ENCODE measurements at places on chromosomes 4 and X.

GRCh38 chr4:152075253-152075928 lies 314.6 kb upstream of the GATB start:
- no peak for DNase-seq

DNA sequence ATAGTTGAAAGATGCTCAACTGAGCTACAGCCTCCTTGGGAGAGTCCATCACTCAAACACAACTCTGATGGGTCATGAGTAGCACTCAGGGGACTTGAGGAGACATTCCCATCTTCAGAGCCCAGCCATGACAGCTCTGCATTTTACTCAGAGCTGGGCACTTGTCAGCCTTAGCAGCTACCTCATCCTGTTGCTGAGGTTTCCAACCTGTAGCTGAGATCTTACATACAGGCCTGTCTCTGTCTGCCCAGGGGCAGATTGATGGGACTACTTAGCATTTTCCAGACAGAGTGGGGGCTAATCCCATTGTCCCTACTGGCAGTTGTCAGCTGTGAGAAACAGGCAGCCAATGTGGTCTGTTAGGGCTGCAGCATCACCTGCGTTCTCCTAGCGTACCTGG lies 3.5 kb downstream of the FHDC1 start:
- no peak for DNase-seq

GRCh38 chr4:40976343-40976742 lies 226.6 kb downstream of the NSUN7 start:
- DNase-seq, result no peak

DNA sequence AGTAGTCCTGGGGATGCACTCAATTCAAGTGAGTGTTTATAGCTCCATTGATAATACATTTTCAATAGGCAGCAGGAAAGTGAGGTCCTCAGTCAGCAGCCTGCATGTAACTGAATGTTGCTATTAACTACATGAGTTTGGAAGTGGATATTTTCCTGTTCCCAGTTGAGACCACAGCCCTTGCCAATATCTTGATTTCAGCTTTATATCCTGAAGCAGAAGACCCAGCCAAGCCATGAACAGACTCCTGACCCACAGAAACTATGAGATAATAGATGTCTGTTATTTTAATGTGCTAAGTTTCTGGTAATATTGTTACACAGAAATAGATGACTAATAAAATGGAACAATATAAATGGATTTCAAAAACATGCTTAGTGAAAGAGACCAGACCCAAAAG lies 63.7 kb downstream of the VSIG4 start:
- no peak for DNase-seq

GRCh38 chr4:90071289-90072235 lies 55.6 kb upstream of the CCSER1 start:
- no peak for DNase-seq

DNA sequence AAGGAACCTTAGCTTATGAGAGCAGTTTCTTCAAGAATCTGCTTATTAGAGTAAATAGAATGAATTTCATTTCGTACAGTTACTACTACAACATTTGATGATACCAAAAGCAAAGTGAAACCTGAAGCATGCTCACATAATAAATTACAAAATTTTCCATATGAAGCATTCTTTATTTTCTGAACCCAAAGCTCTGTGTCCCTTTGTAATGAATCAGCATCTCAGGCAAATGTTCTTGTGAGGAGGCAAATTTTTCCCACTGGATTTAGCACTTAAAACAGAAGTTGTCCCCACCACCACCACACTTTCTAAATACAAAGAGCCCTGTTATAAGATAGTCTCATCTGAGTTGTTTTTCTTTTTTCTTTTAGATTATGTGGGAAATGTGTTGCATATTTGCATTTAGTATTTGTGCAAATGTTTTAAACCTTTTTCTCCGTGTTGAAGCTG lies 70.7 kb upstream of the NFKB1 start:
- DNase-seq, result no peak

GRCh38 chr4:63085091-63085490 lies 1324.2 kb downstream of the TECRL start:
- DNase-seq, result no peak

DNA sequence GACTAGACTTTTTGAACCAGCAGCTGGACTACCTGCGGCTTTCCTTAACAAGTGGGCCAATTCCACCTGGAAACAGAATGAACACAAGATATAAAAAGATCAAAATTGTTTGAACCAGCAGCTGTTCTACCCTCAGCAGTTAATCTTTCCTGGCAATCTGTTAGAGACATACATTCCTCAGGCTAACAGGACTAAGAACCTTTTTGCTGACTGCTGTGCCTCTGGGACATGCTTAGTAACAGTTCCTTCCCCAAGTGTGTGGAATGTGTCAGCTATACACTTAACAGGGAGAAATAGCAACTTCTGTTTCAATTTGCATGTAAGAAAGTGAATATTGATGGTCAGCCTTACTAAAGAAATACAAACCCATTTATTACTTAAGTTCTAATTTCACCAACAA lies 554.4 kb downstream of the ARAP2 start:
- DNase-seq, result no peak

GRCh38 chrX:70970482-70970995 lies 39.6 kb upstream of the SLC7A3 start:
- DNase-seq, result no peak

- DNase-seq, result no peak
Observed at GRCh38 chr4:101604976-101605375, 185.6 kb upstream of the BANK1 start.

DNA sequence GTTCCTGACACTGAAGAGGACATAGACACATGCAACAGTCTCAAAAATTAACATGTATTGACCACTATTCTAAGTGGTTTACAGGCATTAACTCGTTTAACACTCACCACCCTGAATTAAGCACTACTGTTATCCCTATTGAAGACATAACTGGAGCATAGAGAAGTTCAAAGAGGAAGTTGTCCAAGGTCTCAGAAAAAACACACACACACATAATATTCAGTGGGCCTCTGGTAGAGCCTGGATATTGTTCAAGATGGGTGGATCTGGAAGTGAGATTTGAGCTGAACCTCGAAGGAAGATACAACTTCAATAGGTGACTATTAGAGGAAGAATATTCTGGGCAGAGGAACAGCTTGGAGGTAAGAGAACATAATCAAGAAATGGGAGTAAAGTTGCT lies 334.9 kb downstream of the HNRNPD start:
- no peak for DNase-seq

DNA sequence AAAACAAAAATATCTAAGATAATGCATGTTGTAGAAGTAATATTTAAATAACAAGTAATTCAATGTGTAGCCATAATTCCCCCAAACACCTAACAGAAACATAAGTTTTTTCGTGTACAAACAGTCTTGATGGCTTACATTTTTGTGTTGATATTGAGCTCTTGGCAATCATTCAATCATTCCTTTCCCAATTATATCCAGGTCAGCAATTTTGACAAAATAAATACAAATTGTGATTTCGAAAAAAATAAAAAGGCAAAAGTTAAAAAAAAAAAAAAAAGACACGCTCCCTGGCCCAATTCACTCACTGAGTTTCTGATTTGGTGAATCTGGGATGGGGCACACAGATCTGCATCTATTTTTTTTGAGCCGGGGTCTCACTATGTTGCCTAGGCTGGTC lies 187.6 kb upstream of the GPC4 start:
- no peak for DNase-seq

- DNase-seq, result no peak
Observed at GRCh38 chr4:75126058-75126457, 193.1 kb downstream of the PARM1 start.

DNA sequence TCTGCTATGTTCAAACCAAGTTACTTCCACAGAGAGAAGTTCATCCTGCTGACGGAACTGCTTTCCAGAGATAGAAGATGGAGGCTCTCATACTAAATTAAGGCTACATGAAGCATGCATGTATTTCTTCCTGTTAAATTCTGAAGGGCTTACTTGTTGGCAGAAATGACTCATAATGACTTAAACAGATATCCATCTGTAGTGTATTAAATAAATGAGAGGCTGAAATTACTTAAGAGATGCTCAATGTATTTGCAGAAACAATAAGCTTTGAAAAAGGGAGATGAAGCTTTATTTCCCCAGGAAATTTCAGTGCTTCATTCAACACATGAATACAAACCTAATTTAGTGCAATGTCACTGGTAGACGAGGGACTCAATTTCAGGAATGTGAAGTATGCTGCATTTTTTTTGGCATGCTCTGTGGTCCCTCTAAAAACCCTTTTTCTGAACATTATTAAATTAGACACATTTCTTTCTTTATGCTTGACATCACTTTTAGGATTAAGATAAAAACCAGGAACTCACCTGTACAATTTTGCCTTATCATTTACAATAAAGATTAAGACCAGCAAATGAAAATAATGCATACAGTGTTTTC lies 759.1 kb upstream of the POU3F4 start:
- DNase-seq, result no peak

- no peak for DNase-seq
Observed at GRCh38 chrX:148281920-148282319, 218.5 kb upstream of the AFF2 start.

GRCh38 chr4:13151194-13151593 lies 332.9 kb downstream of the RAB28 start:
- DNase-seq, result no peak

- no peak for DNase-seq
Observed at GRCh38 chr4:35933901-35934300, 310.4 kb downstream of the ARAP2 start.

GRCh38 chrX:12614266-12614665 lies 176.9 kb upstream of the PRPS2 start:
- DNase-seq, result no peak

GRCh38 chr4:143285696-143286437 lies 50.8 kb upstream of the GAB1 start:
- no peak for DNase-seq

DNA sequence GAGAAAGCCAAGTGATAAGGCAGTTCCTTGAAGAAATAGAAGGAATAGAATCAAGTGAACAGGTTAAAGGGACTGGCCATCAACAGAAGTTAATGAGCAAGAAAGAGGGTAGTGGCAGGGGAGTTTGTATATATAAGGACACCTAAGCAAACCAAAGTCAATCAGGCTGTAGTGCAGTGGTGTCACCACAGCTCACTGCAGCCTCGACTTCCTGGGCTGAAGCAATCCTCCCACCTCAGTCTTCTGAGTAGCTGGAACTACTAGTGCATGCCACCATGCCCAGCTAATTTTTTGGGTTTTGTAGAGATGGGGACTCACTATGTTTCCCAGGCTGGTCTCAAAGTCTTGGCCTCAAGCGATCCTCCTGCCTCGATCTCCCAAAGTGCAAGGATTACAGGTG lies 15.9 kb downstream of the ACOT9 start:
- DNase-seq, result no peak

GRCh38 chr4:101123231-101123630 lies 224.1 kb downstream of the PPP3CA start:
- DNase-seq, result no peak

DNA sequence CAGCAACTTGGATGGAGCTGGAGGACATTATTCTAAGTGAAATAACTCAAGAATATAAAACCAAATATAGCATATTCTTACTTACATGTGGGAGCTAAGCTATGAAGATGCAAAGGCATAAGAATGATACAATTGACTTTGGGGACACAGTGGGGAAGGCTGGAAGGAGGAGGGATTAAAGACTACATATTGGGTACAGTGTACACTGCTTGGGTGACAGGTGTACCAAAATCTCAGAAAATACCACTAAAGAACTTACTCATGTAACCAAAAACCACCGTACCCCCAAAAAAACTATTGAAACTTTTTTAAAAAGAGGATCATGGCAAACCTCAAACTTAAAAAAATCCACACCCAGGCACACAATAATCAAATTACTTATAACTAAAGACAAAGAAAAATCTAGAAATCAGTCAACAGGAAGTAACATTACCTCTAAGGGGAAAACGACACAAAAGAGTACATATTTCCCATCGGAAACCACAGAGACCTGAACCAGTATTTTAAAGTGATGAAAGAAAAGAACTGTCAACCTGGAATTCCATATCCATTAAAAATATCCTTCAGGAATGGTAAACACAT lies 241.8 kb downstream of the PRDM5 start:
- no peak for DNase-seq

GRCh38 chrX:78957768-78958130 lies 12.6 kb downstream of the P2RY10 start:
- no peak for DNase-seq

GRCh38 chrX:47743504-47743903 lies 84.5 kb upstream of the UXT start:
- DNase-seq, result no peak

GRCh38 chr4:61462451-61463326 lies 262.6 kb downstream of the ADGRL3 start:
- no peak for DNase-seq

- DNase-seq, result no peak
Observed at GRCh38 chr4:62226082-62226481, 1026.0 kb downstream of the ADGRL3 start.

DNA sequence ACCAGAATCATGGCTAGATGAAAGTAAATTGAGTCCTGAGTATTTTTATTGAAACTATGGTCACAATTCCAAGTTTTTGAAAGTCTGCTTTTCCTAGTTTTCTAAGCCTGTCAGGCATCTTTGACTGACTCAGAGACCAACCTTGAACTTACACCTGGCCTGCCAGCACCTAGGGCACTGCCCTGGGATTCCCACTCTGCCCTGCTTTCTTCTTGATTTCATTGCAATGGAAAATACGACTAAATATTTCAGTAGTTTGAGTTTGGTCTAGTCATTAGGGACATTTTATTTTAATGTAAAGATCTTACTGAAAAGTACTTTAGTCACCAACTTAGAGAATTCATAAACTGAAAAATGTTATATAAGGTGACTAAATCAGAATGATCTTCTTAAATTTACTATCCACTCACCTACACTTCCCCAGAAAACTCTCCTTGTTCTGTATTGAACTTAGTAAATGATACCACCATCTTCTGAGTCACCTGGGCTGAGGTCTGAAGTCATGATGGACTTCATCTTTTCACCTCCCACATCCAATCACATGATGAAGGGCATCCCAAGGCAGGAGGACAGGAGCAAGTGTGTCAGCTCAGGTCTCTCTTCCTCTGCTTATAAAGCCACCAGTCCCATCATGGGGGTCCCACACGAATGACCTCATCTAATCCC lies 11.6 kb upstream of the PYURF start:
- no peak for DNase-seq

- DNase-seq, result no peak
Observed at GRCh38 chr4:157270108-157270507, 49.6 kb downstream of the GRIA2 start.

DNA sequence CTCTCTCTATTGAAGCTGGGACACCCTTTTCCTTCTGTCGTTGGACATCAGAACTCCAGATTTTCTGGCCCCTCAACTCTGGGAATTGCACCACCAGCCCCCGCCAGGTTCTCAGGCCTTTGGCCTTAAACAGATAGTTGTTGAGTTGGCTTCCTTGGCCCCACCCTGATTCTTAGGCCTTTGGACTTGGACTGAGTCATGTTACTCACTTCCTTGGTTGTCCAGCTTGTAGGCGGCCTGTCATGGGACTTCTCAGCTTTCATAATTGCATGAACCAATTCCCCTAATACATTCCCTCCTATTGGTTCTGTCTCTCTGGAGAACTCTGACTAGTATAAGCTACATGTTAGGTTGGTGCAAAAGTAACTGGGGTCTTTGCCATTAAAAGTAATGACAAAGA lies 195.7 kb downstream of the GPAT3 start:
- no peak for DNase-seq

- DNase-seq, result no peak
Observed at GRCh38 chr4:122747883-122748282, 15.4 kb downstream of the BBS12 start.

GRCh38 chrX:53283099-53283498 lies 1.7 kb upstream of the IQSEC2 start:
- DNase-seq, result no peak

GRCh38 chr4:186081202-186081807 lies 12.3 kb downstream of the TLR3 start:
- no peak for DNase-seq

GRCh38 chrX:30874851-30875250 lies 14.2 kb downstream of the TAB3 start:
- DNase-seq, result no peak

- DNase-seq, result no peak
Observed at GRCh38 chr4:77163641-77164040, 6.6 kb downstream of the CCNG2 start.

All from right cardiac atrium (tissue), 5 donors.